Right renal cortex interstitium (tissue), 3 donors: ENCODE measurements at places on chromosomes 16 and 17. TPM values are rescaled to one million over a fixed set of nuclear protein-coding genes. Genes with fewer than 3 reads are reported as not detected.

Gene COPRS
- polyA plus RNA-seq = 42.1 TPM

Gene SYT17
- polyA plus RNA-seq = 9.3 TPM

- no peak for DNase-seq
Measured at GRCh38 chr16:58411736-58412614, 19.7 kb downstream of the GINS3 start.

DNA sequence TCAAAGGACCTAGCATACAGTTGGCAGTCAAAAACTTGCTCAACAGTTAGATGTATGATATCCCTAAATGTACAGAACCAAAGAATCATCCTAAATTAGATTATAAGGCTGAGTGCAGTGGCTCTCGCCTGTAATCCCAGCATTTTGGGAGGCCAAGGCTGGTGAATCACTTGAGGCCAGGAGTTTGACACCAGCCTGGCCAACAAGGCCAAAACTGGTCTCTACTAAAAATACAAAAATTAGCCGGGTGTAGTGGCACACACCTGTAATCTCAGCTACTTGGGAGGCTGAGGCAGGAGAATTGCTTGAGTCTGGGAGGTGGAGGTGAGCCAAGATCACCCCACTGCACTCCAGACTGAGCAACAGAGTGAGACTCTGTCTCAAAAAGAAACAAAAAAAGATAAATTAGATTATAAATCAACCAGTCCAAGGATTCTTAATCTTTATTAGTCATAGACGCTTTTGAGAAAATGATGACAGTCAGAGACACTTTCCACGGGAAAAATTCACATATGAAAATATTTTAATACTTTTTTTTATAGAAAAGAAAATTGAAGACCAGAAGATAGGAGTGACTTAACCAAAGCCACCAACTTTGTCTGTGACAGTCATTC, 77.6 kb downstream of the MMD start:
- no peak for DNase-seq

Gene HASPIN
- 3.5 TPM for polyA plus RNA-seq

GRCh38 chr16:57372372-57373116, at the start of gene CX3CL1:
TSS of gene CX3CL1 (plus strand) at chr16:57372490. CDS start at chr16:57372569, 79 bp downstream.
- DNase-seq = peak; percentile 78

- no peak for DNase-seq
Measured at GRCh38 chr17:66347661-66348514, 45.5 kb downstream of the PRKCA start.

DNA sequence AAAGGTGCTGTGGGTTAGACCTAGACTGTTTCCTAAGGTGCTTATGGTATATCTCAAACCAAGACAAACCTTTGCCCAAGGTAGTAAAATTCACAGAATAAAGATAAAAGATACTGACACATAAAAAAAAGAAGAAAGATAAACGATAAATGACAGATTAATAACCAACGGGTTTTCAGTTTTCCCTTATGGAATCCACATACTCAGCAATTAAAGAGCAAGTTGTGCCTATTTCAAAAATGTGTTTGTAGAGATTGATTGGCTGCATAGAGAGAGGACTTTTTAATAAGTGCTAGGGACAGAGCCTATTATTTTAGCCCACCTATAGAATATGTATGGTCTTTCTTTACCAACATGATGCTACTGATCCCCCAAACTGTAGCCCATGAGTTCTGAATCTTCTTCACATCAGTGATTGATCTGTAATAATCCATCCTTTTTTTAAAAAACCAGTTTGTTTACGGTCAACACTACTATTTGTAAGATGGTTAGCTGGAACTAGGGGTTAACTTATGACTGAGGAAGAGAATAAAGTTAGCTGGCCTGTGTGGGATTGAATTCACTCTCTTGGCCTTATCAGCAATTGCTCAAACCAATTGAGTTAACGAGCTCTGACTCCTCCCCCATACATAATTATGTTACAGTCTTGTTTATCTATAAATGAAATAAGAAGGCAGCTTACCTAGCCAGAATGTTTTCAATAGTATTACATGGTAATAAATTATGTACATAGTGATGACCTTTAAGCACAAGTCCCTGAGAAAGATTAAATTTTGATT, 53.8 kb downstream of the SNX11 start:
- DNase-seq = no peak

DNA sequence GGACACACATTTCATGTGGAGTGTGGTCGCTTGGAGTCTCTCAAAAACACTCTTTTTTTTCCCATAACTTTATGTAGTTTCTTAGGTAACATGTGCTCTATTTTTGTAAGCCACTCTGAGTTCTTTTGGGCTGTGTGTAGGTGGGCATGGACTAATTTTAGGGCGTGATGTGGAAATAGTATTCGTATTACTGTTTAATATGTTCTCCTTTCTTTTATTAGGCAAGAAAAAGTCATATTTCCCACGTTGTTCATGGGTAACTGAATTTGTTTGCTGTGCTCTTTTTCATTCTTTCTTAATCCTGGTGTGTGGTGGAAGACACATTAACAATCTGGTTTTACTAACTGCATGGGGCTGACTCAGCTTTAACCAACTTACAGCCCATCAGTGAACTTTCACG, 27.4 kb downstream of the NDEL1 start:
- no peak for DNase-seq

DNA sequence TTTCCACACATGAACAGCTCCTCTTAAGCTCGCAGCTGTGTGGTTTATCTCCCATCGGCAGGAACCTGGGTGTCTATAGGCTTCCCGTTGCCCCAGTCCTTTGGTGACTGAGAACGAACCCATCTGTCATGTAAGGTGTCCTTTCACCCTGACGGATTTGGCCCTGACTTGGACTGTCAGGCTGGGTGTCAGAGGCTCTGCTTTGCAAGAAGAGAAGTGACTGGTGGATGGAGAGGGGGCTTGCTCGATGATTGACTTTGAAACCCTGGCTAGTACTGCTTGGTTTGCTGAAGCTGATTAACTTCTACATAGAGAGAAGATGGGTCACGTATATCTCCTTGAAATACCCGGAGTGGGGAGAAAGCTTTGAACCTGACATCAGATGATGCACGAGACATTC, 42.9 kb downstream of the COX4I1 start:
- DNase-seq = no peak

GRCh38 chr17:77429969-77430752, 289.4 kb downstream of the SEC14L1 start:
- DNase-seq = peak; percentile 81

GRCh38 chr16:29644338-29644857, 18.6 kb upstream of the SPN start:
- DNase-seq = no peak

DNA sequence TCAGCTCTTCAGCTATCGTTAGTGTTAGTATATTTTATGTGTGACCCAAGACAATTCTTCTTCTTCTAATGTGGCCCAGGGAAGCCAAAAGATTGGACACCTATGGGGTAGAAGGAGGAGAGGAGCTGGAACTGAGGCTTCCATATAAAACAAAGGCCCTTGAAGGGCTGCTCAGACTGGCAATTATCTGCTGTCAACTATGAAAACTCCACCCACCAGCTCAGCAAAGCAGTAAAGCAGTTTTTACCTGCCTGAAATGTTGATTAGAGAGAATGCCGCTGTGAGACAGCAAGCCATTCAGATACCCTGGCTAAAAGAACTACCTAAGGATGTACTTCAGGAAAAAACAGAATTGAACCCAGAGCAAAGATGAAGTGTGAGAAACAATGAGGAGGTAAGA, 45.9 kb upstream of the GNAO1 start:
- no peak for DNase-seq

Gene CCL7
- polyA plus RNA-seq = not detected

Gene SLC22A31
- 0.11 TPM for polyA plus RNA-seq

- DNase-seq = no peak
Measured at GRCh38 chr17:3503285-3503684, 27.5 kb downstream of the ASPA start.

GRCh38 chr17:46922487-46922803, 515 bp upstream of the GOSR2 start:
- no peak for DNase-seq
